Right renal cortex interstitium (tissue), 3 donors: ENCODE measurements at places on chromosomes 12 and 14.

DNA sequence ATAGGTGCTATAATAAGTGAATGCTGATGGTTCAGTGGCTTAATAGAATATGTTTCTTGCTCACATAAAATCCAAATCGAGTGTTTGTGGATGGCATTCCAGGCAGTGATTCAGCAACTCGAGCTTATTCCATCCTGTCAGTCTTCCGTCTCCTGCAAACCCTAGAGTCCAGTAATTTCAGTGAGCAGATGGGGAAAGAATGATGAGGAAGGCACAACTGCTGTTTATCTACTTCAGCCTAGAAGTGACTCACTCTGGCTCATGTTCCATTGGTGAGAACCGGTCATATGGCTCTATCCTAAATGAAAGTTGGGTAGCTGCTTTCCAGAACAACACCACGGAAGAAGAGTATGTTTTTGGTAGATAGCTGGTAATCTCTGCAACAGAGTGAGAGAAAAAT, 421.8 kb upstream of the PDE3A start:
- no peak for DNase-seq

DNA sequence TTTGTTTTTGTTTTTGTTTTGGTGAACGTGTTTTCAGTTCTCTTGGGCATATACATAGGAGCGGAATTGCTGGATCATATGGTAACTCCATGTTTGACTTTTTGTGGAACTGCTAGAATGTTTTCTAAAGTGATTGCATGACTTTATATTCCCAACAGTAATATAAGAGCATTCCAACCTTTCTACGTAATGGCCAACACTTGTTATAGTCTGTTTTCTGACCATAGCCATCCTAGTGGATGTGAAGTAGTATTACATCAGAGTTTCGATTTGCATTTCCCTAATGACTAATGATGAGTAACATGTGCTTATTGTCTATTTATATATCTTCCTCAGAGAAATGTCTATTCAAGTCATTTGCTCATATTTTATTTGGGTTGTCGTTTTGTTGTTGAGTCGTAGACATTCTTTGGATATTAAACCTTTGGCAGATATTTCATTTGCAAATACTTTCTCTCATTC, 268.7 kb downstream of the AEBP2 start:
- no peak for DNase-seq

DNA sequence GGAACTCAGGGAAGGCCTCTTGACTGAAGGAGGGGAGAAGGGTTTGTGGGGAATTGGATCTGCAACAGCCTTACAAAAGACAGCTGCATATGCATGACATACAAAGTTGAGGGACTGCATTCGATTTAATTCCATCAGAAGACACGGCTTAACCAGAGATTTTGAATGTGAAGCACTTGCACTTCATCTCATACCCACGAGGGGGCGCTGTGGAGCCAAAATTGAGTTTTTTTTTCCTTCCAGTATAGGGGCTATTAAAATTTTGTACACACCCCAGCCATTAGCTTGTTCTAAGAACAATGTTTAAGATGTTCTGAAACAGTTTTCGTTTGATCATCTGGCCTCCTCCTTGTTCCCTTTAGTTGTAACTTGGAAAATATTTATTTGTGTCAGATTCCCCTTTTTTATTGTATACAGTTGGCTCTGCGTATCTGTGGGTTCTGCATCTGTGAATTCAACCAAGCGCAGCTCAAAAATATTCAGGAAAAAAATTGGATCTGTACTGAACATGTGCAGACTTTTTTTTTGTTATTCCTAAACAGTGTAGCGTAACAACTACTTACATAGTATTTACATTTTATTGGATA, 1.6 kb downstream of the SUDS3 start:
- no peak for DNase-seq

DNA sequence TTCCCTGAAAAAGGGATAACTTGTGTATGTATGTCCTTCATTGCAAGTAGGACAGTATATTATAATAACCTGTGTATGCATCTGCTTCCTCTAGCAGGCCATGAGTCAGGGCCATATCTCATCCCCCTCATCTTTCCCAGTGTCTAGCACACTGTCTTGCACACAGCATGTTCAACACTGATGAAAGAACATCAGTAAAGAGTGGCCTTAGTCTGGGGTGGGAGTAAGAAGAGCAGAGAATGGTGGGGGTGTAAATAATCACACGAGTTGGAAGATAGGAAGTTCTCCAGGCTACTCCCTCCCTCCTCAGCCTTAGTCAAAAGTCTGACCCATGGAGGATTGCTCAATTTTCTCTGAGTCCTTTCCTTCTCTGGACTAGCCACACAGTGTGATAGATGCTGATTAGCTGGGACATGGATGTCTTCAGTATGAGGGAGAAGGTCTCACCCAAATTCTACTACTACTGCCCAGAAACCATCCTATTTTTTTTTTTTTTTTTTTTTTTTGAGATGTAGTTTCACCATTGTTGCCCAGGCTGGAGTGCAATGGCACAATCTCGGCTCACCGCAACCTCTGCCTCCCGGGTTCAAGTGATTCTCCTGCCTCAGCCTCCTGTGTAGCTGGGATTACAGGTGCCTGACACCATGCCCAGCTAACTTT, 14.6 kb upstream of the SP1 start:
- no peak for DNase-seq

DNA sequence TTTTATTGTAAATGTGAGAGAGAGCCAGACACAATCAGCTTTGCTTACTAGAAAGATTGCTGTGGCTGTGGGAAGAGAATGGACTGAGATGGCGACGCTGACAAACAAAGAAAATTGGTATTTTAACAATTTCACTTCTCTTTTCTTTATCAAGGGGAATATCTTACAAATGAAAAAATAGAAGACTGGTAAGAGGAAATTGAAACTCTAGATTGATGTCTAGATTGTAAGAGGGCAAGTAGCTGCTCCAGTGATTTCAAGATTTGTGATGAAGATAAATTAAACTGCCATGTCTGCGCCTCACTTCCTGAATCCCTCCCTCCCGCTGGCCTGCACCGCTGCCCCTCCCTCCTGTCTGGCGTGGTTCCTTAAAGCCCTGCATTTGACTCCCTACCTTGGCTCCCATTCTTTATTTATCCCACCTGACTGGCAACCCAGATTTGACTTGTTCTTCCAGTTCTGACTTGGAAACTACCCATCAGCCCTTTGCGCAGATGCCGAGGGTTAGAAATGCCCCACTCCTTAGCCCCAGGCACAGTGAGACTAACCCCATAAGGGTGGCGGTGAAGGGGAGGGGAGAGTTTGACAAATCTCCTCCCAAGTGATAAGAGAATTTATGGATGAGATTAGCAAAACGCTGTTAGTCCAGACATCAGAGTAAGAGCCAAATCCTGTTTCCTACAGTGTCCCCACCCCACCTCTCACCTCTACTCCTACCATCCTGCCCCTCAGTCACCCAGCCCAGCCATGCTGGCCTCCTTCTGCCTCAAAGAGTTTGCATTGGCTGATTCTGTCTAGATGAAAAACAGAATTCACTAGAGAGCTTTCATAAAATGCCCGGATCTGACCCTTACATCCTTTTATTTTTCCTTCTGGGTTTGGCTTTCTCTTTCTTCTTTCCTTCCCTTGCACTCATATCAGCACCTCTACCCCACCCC, 125.3 kb upstream of the ATF7IP start:
- DNase-seq: no peak

- no peak for DNase-seq
Observed at GRCh38 chr12:47417121-47417520, 288.7 kb downstream of the RPAP3 start.

DNA sequence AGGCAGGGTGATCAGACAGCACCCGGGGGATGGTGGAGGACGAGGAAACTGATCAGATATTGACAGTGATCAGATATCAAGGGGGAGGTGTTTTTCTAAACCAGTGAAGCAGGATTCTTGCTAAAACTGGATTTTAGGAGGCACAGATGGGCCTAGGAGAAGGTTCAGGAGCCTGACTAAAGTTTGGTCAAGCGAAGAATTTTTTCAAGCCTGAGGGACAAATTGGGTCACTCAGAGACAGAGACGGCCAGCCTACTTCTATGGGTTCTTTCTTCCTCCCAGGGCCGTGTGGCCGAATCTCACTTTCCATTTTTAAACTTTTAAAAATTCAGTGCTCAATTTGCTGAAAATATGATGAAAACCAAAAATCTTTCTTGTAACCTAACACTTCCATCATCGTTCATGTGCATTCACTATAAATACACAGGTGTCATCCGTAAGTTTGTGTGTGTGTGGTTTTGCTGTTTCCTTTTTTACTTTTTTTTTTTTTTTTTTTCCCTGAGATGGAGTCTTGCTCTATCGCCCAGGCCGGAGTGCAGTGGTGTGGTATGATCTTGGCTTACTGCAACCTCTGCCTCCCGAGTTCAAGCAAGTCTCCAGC, 68.5 kb downstream of the RIN3 start:
- DNase-seq: no peak

DNA sequence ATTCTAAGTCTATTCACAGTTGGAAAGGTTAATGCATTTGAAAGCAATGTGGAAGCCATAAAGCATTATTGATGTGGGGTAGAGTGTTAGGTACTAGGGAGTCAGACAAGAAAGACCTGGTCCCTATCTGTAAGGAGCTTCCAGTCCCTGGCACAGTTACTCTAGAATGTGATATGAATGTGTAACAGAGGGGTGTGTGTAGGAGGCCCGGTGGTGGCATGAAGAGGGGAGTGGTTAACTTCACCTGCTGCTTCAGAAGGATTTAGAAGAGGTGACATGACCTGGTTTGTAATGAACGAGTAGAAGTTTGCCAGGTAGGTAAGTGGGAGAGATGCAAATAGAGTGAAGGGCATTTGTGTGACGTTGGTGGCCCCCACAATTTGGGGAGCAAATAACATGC, 15.1 kb upstream of the GALNT6 start:
- no peak for DNase-seq

- DNase-seq: peak; percentile 82
Observed at GRCh38 chr14:68816183-68816942, 23.5 kb upstream of the ZFP36L1 start.

GRCh38 chr12:70661466-70662161, 24.4 kb upstream of the PTPRB start:
- DNase-seq: no peak

- DNase-seq: no peak
Observed at GRCh38 chr14:20559461-20559904, 1.4 kb downstream of the RNASE9 start.

DNA sequence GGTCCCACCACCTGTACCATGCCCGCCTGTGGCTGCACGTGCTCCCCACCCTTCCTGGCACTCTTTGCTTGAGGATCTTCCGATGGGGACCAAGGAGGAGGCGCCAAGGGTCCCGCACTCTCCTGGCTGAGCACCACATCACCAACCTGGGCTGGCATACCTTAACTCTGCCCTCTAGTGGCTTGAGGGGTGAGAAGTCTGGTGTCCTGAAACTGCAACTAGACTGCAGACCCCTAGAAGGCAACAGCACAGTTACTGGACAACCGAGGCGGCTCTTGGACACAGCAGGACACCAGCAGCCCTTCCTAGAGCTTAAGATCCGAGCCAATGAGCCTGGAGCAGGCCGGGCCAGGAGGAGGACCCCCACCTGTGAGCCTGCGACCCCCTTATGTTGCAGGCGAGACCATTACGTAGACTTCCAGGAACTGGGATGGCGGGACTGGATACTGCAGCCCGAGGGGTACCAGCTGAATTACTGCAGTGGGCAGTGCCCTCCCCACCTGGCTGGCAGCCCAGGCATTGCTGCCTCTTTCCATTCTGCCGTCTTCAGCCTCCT, 1.1 kb downstream of the INHBE start:
- DNase-seq: no peak

GRCh38 chr12:12017798-12018197, 52.9 kb upstream of the BCL2L14 start:
- no peak for DNase-seq

GRCh38 chr12:70691018-70691672, 53.9 kb upstream of the PTPRB start:
- DNase-seq: no peak
